AG10803 (cell line): ENCODE measurements at places on chromosomes 6 and 20.

- peak; percentile 66 for DNase-seq
These were observed 79.5 kb upstream of the PREP start for GRCh38 chr6:105482227-105482844.

GRCh38 chr20:46458866-46459750 lies 52.7 kb upstream of the ELMO2 start:
- no peak for DNase-seq

GRCh38 chr20:50561379-50562078 lies 51.3 kb downstream of the PTPN1 start:
- peak; percentile 89 for DNase-seq

GRCh38 chr6:101393829-101394251 lies 332 bp downstream of the GRIK2 start:
- DNase-seq = peak; percentile 61

DNA sequence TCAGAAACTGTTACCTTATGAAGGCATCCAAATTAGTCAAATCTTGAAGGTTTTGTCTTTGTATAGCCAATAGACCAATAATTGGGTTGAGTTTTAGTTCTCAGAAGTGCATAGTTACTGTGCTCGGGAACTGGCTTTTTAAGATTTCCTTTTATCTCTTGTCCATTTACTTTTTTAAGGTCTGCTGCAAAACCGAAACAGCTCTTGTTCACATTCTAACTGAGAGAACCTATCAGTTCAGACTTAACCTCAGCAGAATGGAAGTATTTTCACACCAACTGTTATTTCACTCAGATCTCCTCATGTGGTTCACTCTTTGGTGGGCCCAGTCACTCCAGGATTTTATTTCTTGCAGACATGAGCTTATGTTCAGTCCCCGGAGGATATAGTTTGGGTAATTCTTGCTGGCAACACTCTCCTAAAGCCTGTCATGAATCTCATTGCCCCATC lies 55.5 kb downstream of the TPBG start:
- DNase-seq = peak; percentile 64

GRCh38 chr6:119446115-119446554 lies 96.6 kb upstream of the MAN1A1 start:
- DNase-seq = peak; percentile 72

GRCh38 chr6:6771964-6772363 lies 183.4 kb downstream of the LY86 start:
- DNase-seq = no peak

GRCh38 chr20:64160526-64161355 lies 3.5 kb upstream of the MYT1 start:
- no peak for DNase-seq

GRCh38 chr6:83893024-83893423 lies 33.5 kb downstream of the CYB5R4 start:
- no peak for DNase-seq

GRCh38 chr6:98486057-98486456 lies 348.3 kb upstream of the POU3F2 start:
- no peak for DNase-seq

- no peak for DNase-seq
These were observed 63.1 kb downstream of the SLX4IP start for GRCh38 chr20:10498200-10498599.

GRCh38 chr6:163836876-163837690 lies 422.6 kb downstream of the QKI start:
- DNase-seq = no peak

DNA sequence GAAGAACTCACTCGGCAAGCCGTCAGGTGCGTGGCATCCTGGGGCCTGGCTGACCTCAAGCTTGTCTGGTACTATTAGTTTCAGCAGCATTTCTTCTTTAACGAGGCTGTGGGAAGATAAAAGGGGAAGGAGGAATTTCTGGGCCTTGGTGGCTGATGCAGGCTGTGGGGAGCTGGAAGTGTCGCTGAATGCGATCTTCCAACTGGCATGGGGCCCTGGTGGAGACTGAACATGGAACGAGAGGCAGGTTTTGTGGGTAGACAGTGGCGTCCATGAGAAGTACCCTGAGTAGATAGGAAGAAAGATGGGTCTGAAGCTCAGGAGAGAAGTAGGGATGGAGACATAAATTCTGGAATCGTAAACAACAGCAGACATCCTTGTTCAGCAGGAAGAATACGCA lies 23.9 kb downstream of the ERMARD start:
- no peak for DNase-seq

GRCh38 chr6:47595785-47596184 lies 102.6 kb upstream of the ADGRF4 start:
- DNase-seq = no peak

DNA sequence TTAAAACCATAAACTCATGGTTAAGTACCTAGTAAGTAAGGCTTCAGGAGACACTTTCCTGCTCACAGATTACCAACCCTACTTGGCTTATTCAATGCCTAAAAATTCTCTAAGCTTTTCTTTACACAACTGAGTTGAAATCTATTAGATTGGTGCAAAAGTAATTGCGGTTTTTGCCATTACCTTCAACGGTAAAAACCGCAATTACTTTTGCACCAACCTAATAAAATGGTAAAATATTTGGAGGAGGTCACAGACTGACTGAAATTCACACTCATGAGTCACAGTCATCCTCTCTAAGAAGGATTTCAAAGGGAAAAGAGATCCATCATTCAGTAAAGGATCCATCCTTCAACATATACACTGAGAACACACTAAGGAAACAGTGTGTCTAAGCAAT lies 25.9 kb downstream of the PKHD1 start:
- DNase-seq = no peak

GRCh38 chr6:129959358-129959930 lies 58.9 kb upstream of the L3MBTL3 start:
- DNase-seq = no peak

GRCh38 chr20:36322131-36322530 lies 16.0 kb downstream of the DLGAP4 start:
- DNase-seq = no peak

DNA sequence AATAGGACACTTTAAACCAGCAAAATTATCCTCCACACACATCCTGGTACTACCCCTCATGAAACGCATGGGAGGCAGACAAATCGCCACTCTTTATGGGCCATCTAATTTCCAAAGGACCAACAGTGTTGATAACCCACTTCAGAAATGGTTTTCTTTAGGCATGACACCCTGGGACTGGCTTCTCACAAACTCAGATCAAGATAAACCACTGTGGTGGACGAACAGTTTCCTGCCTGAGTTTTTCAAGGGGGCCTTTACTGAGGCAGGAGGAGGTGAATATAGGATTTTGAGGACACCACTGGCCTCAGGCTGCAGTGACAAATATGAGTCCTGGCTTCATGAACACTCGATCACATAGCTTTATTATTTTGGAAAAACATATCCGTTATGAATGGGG lies 26.0 kb downstream of the TRAM2 start:
- no peak for DNase-seq

- DNase-seq = no peak
These were observed 13.7 kb downstream of the NPEPL1 start for GRCh38 chr20:58706150-58706892.

DNA sequence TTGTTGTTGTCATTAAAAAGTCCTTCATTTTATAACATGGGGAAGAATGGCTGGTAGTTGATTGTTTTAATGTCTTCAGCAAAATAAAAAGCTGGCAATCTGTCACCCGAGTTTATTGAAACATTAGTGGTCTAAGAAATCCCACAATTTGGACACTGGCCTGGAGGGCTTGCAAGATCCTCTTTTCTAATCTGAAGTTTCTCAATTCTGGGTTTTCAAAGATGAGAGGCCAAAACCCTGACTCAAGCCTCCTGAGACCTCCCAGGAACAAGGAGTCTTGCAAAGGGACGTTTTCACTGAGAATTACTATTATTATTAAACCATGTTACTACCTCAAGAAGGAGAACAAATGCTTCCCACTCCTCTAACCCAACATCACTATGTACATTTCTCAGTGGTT lies 19.5 kb downstream of the MAP1LC3A start:
- DNase-seq = peak; percentile 63

- DNase-seq = no peak
These were observed 87.6 kb downstream of the NCR2 start for GRCh38 chr6:41423002-41423401.

DNA sequence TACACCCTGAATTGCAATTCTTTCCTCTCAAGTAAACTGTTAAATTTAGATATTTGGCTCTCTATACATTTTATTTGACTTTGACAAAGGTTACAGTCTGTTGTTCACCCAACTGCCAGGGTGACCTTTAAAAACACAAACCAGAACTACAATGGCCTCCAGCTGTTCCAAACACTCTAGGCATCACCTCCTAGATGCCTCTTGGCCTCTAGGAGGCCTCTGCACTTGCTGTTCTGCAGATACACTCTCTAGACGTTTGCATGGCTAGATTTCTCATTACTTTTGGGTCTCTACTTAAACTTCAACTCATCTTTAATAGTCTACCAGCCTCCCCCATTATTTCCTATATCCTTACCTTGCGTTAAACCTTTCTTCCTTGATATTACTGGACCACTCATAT lies 102.8 kb upstream of the BEND3 start:
- no peak for DNase-seq

GRCh38 chr6:147238164-147238563 lies 33.9 kb downstream of the STXBP5 start:
- no peak for DNase-seq

- no peak for DNase-seq
These were observed 967.3 kb upstream of the ADGRB3 start for GRCh38 chr6:67667637-67668422.

GRCh38 chr6:124961777-124962638 lies at the start of gene RNF217:
Gene RNF217, plus strand, starts transcription at chr6:124962437. Its CDS starts 108 bp downstream, at chr6:124962545.
- peak; percentile 77 for DNase-seq

DNA sequence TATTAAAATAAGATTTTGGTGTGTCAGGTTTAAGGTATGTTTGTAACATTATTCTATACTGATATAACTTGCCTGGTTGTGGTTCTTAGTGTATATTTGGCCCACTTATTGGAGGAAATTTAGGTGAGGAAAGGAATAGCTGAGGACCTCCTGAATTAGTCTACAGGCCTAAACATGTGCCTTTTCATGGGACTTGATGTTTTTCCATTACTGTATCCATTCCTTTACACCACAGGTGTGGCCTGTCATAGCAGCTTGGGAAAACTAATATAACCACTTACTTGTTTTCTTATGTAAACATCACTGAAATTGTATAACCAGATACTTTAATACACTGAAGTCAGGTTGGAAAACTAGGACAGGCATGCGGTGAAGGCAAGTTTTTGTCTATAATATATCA lies 27.6 kb downstream of the BCKDHB start:
- DNase-seq = no peak

DNA sequence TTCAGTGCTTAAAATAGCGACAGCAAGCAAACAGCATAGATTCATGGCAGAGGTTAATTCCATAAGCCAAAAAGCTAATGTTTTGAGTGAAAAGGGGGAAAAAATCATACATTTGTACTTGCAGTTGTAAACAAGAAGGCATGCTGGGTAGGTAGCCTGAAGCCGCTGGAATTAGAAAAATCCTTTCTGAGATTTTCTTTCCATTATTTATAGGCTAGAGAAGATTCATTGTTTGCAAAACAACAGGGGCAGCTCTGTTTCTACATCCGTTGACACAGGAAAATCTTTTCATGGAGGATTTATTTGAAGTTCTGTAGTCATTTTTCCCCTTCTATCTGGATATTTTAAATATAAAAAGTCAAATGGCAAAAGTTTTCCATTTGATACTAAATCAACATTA lies 843.9 kb downstream of the QKI start:
- DNase-seq = no peak

- no peak for DNase-seq
These were observed 8.2 kb downstream of the CCN5 start for GRCh38 chr20:44723391-44723790.

DNA sequence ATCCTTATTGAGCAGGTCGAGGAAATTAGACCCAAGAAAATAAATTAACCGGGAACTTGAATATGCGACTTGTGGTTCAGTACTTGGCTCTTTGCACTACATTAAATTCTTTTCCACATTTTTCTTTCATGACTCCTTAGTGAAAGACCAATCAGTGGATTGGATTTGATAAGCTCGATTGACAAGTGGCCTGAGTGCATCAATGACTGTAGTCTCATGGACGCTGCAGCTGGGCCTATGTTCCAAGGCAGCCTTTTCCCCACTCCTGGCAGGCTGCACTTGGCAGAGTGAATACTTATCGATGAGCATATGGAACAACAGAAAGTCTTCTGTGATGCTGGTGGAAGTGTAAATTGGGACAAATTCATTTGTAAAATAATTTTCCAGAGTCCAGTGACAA lies 210.8 kb upstream of the EXOC2 start:
- DNase-seq = peak; percentile 57

GRCh38 chr20:38805502-38805957 lies at the start of gene PPP1R16B:
Gene PPP1R16B, plus strand, starts transcription at chr20:38805697. Its CDS starts 30,229 bp downstream, at chr20:38835926.
- no peak for DNase-seq

- peak; percentile 70 for DNase-seq
These were observed 34.6 kb downstream of the HDAC2 start for GRCh38 chr6:113936093-113936934.

GRCh38 chr20:61252601-61253263 lies 671 bp downstream of the CDH4 start:
- DNase-seq = peak; percentile 38

DNA sequence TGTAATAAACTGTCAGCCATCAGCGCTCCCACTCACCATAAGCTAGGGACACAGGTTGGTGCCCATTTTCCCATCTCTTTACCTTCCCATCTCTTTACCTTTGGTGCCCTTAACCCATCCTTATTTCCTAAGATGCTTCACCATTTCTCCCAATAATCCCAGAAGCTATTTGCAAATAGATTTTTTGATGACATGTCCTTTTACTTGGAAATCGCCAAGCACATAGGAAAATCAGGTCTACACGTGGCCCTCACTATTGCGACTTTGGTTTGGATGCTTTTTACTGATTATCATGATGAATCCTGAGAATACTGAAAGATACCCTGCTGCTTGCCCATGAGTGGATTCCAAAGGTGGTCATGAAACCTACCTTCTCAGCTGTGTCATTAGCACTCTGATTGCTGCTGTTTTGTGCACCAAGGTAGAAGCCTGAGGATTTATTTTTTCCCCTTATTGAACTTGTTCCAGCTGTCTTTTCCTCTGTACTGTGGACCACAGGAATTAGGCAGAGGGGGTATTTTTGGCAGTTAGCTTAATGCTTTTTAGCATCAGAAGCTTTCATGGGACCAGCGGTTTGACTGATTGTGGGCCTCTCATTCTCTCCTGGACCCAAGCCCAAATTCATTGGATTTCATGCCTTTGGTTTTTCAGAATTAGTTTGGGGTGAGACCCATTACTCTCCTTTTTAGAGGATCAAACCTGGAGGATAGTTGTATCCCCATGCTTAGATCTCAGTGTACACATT lies 229.6 kb upstream of the RIN2 start:
- no peak for DNase-seq
